ENCODE measurements at places on chromosomes 3 and 15.
A peak's percentile ranks its signal among the peaks of the same experiment; 100 is the strongest.

DNA sequence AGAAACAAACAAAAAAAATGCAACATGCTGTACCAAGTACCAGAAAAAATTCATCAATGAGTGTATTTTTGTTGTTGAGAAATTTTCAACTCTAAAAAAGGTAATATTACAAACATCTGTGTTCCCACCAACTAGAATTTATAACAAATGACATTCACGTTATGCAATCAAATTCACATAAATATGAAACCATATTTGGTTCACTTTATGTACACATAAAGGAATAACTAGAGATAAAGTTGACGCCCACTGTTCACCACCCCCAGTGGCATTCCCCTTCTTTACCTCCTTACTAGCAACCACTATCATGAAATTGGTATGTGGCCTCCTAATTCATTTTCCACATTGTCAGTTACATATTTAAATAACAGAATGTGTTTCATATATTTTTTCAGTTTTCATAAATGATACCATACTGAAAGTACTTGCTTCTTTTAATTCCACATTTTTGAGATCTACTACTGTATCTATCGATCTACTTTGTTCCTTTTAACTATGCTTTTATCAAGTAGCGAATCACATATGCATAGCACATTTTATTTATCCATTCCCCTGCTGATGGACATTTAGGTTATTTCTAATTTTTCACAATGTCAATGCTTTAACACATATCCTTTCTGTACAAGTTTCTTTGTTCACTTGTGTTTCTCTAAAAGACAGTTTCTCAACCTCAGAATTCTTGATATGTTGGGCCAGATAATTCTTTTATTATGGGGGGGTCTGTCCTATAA, 34.5 kb downstream of the TBC1D5 start:
- H3K4me1 ChIP-seq, result peaks cover 32% of the 10 kb centered on the region
- no peak overlapping the region for H3K27ac ChIP-seq
- H3K4me3 ChIP-seq, result no peak overlapping the region
- H3K36me3 ChIP-seq, result peaks cover 31% of the 10 kb centered on the region
- no peak for DNase-seq

DNA sequence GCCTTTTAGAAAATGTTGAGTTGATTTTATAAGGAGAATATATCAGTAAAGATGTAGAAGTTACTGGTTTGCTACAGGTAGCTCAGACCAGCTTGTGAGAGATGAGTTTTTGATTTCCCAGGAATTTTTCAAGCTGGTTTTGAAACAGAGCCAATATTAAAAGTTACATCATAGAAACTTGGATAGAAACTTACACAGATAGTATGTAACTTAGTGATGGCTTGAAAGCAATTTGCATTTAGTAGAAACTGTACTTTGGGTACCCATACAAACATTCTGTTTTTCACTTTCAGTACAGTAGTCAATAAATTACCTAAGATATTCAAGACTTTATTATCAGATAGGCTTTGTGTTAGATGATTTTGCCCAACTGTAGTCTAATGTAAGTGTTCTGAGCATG, 93.4 kb downstream of the RBMS3 start:
- no peaks in the 10 kb centered on the region for H3K27me3 ChIP-seq
- no peaks in the 10 kb centered on the region for H3K4me1 ChIP-seq
- H3K4me3 ChIP-seq, result no peak overlapping the region
- no peaks in the 10 kb centered on the region for H3K36me3 ChIP-seq
- no peak overlapping the region for H3K27ac ChIP-seq

- no peak overlapping the region for H3K27ac ChIP-seq
- H3K4me3 ChIP-seq, result no peak overlapping the region
- no peak for DNase-seq
- no peaks in the 10 kb centered on the region for H3K27me3 ChIP-seq
- H3K4me1 ChIP-seq, result peaks cover 6% of the 10 kb centered on the region
Measured at GRCh38 chr3:134087060-134087974, 57.6 kb upstream of the SLCO2A1 start.

DNA sequence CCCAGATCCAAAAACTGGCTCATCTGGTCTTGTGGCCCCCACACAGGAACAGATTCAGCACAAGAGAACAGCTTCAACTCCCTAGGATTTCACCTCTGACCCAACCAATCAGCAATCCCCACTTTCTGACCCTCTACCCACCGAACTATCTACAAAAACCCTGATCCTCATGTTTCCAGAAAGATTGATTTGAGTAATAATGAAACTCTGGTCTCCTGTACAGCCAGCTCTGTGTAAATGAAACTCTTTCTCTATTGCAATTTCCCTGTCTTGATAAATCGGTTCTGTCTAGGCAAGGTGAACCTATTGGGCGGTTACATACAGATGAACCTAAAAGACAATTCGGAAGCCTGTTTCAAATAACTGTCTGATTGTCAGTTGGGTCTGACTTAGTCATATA, 847.6 kb upstream of the ALCAM start:
- H3K36me3 ChIP-seq, result peaks cover 18% of the 10 kb centered on the region
- H3K4me3 ChIP-seq, result no peak overlapping the region
- H3K27me3 ChIP-seq, result no peaks in the 10 kb centered on the region
- DNase-seq, result no peak
- H3K27ac ChIP-seq, result peak overlapping the region; percentile 79

DNA sequence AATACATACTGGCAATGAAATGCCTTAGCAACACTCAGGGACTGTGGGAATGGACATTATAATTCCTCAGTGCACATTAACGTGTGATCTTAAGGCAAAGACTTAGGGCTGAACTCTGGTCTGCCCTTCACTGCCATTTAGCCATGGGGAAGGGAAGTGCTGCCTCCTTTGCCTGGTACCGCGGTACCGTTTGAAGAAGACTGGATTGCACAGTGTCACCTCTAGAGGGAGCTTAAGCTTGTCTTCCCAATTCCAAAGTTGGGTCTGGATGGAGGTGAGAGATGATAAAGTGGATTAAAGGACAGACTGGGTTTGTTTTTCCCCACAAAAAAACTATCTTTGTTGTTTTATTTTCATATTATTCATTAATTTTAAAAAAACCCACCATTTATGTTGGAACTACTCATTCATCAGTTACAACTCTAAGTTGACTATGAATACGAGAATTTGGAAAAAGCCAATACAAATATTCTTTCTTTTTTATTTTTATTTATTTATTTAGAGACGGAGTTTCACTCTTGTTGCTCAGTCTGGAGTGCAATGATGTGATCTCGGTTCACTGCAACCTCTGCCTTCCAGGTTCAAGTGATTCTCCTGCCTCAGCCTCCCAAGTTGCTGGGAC, 60.0 kb upstream of the SYN2 start:
- no peak overlapping the region for H3K27ac ChIP-seq
- H3K4me1 ChIP-seq, result no peaks in the 10 kb centered on the region
- no peak overlapping the region for H3K4me3 ChIP-seq
- H3K36me3 ChIP-seq, result no peaks in the 10 kb centered on the region
- H3K27me3 ChIP-seq, result no peaks in the 10 kb centered on the region

All from stimulated activated naive B cell treated with anti-CD40 and anti-IgM and Interleukin-4, amounts not matched to agents 10 μg/mL and 1 μg/mL and 100 μg/mL, for 72 hours (primary cell).